ENCODE measurements at places on chromosomes 1 and 21.

GRCh38 chr1:11925938-11926292, 312 bp downstream of the KIAA2013 start:
- no peak for DNase-seq

DNA sequence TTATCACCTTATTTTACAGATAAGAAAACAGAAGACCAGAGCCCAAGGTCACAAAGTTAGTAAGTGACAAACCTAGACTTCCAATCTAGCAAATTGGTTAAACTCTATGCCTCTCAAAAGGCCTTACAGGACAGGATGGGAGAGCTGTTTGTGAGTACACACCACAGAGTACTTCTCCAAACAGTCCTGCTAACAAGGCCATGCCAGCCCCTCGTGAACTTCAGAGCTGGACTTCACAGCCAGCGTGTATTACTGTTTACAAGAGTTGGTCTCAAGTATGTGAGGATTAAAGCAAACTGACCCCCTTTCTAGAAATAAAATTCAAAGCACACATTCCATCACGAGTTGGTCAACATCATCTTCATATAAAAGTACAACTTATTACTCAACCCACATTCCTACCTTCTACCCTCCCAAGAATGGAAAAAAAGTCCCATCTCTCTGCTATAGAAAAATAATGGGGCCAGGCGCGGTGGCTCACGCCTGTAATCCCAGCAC, 19.8 kb upstream of the UBR4 start:
- DNase-seq, result no peak

GRCh38 chr21:46065914-46066551, 31.9 kb upstream of the COL6A2 start:
- no peak for DNase-seq

GRCh38 chr1:182677397-182678098, 6.8 kb downstream of the RGS8 start:
- DNase-seq, result no peak

- no peak for DNase-seq
Measured at GRCh38 chr1:110083866-110084226, 13.4 kb upstream of the ALX3 start.

DNA sequence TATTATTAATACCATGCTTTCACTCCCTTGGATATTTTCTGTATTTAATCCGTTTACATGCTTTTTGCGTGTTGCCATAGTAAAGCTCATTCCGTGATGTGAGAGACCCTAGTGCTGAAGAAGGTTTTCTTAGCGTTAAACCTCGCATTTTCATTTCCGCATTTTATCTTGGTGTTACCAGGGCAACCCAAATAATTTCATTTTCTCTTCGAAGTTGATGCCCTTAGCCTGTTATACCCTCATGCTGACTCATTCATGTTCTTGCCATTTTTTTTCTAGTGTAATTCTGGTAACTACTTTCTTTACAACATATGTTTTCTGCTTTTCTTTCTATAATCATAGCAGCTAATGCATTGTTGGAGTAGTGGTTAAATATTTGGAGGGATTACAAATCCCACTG, 37.2 kb downstream of the LRRC8C start:
- no peak for DNase-seq

GRCh38 chr1:27127419-27127818, 27.5 kb downstream of the SLC9A1 start:
- no peak for DNase-seq

DNA sequence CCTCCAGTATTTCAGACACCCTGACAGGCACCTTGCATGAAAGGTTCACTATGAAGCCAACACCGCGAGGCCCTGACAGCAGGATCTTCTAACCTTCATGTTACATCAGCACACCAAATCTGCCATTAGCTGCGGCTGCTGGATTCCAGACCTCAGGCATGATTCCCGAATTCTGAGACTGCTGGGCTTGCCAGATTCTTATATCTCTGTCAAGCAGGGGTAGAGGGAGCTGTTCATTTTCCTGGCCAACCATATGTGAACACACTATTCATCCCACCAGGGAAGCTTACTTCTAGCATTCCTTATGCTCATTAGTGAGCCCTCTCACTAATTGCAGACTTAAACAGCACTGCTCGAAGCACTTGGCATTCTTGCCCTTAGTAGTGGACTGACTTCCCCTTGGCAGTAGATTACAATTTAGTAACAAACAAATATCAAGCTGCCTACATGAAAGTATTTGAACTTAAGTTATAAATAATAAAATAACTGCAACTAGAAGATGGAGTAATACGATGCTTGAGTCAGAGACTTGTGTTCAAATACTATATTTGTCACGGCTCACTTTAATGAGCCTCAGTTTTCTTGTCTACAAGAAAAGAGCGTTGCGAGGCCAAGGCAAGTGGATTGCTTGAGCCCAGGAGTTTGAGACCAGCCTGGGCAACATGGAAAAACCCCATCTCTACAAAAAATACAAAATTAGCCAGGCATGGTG, 43.3 kb downstream of the NID1 start:
- DNase-seq, result no peak

- no peak for DNase-seq
Measured at GRCh38 chr21:38911484-38912101, 105.9 kb downstream of the ETS2 start.

- no peak for DNase-seq
Measured at GRCh38 chr1:35297886-35298285, 29.4 kb downstream of the ZMYM4 start.

- no peak for DNase-seq
Measured at GRCh38 chr1:111990026-111990877, 784 bp upstream of the KCND3 start.

GRCh38 chr1:198523182-198523950, 17.1 kb downstream of the ATP6V1G3 start:
- no peak for DNase-seq

GRCh38 chr21:17570786-17571185, 41.9 kb downstream of the BTG3 start:
- DNase-seq, result no peak

- DNase-seq, result no peak
Measured at GRCh38 chr1:3285106-3285740, 169.2 kb upstream of the ARHGEF16 start.

GRCh38 chr1:199585392-199585791, 442.1 kb upstream of the NR5A2 start:
- DNase-seq, result no peak

DNA sequence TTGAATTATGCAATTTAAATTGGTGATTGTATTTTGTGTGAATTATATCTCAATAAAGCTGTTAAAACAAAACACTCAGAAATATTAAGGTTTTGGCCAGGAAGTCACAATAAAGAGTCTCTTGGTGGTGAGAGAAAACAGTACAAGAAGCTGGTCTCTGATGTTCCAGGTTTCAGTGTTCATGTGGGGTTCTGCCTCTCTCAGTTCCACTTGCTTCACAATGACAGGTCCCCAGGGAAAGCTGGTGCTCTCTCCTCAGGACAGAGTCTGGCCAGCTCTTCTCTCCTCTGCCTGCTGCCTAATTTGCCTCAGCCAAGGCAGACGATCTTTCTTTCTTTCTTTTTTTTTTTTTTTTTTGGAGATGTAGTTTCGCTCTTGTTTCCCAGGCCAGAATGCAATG, 342.9 kb upstream of the PLXNA2 start:
- DNase-seq, result no peak

GRCh38 chr21:45380566-45380965, 24.4 kb upstream of the COL18A1 start:
- no peak for DNase-seq

GRCh38 chr1:77360256-77360655, 78.4 kb downstream of the AK5 start:
- DNase-seq, result no peak

- DNase-seq, result no peak
Measured at GRCh38 chr1:66452982-66453381, 81.0 kb upstream of the SGIP1 start.

DNA sequence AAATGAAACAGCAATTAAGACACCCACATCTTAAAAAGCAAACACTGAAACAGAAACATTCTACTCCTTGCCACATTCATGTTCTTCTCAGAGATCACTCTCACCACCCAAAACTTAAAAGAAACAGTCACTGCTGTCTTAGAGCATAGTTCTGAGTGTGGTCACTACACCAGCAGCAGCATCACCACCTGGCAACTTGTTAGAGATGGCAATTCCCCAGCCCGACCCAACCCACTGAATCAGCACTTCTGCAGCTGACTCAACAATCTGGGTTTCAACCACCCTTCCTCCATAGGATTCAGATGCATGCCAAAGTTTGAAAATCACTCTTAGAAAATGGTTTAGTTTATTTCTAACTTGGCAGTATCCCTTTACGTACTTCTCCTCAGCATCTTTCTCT, 126.1 kb downstream of the CDC42BPA start:
- no peak for DNase-seq

DNA sequence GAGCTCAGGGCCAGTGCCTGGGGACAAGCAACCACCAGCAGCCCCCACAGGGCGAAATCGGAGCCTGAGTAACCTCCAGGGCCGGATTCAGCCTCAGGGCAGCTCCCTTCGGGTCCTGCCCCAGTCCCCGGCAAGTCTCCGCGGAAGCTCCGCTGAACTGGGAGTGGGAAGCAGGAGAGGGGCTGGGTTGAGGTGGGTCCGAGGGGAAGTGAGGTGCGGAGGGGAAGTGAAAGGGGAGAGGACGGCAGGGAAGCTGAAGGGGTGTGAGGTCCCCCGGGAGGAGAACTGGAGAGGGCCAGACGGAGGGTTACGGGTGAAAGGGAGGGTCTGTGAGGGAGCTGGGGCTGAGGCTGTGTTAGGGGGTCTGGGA, 560 bp downstream of the PADI2 start:
- DNase-seq, result no peak

DNA sequence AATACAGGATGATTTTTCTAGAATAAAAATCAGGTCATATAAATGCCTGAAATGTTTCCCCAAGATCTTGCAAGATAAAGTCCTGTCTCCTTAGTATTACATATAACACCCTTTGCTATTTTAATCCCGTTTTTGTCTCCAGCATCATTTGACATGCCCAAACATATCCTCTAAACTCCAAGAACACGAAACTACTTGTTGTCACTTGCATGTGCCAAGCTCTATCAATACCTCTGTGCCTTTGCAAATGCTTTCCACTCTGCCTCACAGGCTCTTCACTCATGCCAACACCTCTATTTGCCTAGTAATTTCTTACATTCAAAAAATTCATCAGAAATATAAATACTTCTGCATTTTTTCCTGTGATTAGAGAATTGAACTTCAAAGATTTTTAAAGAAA, 37.9 kb downstream of the LRRIQ3 start:
- DNase-seq, result no peak

DNA sequence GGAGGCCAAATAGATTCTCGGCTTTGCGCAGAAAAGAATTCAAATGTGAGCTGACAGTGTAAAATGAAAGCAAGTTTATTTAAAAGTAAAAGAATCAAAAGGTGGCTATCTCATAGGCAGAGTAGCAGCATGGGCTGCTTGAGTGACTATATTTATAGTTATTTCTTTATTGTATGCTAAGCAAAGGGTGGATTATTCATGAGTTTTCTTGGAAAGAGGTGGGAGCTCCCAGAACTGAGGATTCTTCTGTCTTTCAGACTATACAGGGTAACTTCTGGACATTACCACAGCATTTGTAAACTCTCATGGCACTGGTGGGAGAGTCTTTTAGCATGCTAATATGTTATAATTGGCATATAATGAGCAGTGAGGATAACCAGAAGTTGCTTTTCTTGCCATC, 659.9 kb downstream of the RWDD3 start:
- DNase-seq, result no peak

DNA sequence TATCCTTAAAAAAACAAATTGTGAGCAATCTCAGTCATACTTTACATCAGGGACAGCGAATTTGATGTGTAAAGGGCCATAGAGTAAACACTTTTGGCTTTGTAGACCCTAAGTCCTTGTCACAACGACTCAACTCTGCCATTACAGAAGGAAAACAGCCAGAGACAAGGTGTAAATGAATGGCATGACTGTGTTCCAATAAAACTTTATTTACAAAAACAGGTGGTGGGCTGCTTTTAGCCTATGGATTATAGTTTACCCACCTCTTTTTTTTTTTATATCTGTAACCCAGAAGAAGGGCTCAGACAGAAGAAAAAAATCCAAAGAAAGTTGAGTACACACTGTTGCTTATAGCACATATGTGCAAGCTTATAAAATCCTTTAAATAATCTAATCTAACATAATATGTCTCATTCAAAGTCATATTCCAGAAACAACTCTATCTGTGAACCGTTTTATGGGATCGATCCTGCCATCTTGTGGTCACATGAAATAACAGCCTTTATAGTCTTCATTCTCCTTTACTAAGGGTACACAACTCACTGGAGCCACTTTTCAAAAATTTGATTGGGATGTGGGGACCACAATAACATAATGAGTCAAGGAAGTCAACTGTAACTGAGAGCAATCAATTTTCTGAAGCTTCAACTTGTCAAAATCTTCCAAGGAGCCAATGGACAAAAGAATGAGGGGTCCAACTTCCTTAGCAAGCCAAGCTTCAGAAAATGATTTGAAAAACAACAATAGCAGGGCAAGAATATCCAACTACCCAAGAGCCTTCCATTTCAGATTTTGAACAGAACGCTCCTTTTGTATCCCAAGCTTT, 142.2 kb upstream of the KRTAP19-8 start:
- DNase-seq, result peak; percentile 16

- no peak for DNase-seq
Measured at GRCh38 chr1:35226546-35226945, 33.6 kb upstream of the SFPQ start.

DNA sequence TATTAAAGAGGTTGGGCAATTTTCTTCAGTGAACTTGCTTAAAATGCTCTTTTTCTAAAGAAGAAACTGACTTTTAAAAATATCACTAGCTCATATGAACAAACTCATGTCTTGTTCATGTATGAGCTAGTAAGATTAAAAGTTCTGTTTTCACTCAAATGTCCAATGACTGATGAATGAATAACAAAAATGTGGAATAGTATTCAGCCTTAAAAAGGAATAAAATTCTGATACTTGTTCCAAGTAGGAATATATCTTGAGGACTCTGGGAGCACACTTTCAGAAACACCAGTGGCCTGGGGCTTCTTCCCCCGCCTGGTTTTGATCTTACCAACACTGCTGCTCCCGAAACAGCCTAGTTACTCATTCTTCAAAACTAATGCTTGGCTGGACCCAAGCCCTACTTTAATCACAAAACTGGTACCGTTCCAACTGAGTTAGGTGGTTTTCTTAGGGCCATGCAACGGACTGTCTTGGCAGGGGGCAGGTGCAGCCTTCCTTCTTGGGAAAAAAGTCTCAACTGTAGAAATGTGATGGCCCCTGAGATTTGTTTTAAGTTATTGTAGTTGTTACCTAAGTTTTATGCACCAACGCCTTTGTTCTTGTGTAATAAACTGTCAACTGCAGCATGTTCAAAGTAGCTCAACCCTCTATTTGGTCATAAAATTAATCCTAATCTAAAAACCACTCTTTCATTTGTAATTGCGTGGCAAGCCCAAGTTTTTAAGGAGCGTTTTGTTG, 116.0 kb downstream of the ETS2 start:
- no peak for DNase-seq

All from SHP77 treated with DMSO at 0.1 percent for 48 hours (cell line).